SK-N-SH (cell line): ENCODE measurements at places on chromosomes 11 and 22.
A peak's percentile ranks its signal among the peaks of the same experiment; 100 is the strongest.

- no peak for DNase-seq
These were observed 70.7 kb downstream of the DGCR2 start for GRCh38 chr22:19051381-19052072.

DNA sequence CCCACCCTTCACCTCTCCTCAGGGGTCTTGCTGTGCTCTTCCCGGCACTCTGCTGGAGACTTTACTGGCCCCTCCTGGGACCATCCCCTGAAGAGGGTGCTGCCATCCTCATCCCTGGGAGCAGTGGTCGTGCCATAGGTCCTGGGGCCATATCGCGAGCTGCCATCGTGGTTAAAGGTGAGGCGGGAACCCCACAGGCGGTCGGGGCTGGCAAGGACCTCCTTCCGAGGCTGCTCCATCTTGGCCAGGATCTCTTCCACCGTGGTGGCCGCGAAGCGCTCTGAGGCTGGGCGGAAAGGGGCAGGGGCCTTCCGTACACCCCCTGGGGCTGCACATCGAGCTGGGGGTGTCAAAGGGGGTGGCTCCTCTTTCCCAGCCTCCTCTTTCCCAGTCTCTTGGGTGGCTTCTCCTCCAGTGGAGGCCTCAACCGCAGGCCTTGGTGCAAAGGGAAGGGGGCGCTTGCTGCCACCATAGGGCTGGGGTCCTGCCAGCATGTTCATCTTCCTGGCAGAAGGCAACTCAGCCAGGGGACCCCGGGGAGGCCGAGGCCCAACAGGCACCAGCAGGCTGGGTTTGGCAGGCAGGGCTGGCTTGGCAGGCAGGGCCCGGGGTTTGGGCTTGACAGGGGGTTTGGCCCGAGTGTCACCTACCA lies 4.6 kb downstream of the TNKS1BP1 start:
- no peak for DNase-seq

DNA sequence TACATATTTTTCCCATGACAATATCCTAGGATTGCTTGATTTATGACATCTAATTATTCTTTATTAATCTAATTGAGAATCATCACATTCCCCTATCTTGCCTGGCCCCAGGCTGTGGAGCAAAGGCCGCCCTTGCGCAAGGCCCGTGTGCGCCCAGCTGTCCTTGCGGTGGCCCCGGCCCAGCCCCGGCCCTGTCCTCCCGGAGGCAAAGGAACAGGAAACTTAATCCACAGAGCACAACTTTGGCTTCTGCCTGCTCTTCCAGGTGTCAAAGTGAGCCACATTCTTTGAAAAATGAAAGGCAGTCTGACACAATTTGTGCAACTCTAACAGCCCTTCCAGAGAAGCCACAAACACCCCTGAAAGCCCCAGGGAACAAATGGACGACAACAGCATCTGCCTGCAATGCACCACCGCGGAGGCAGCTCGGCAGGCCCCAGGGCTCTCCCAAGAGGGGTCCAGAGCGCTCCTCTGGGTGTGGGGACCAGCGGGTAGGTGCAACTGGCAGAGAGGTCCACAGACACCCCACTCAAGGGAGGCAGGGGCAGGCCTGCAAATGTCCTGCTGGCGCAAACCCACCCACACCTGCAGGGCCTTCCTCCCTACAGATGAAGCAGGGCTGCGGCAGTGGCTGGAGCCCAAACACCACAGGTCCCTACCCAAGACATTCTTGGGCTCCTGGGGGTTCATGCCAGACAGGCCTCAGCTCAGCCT lies 30.3 kb downstream of the GNB1L start:
- DNase-seq = no peak

DNA sequence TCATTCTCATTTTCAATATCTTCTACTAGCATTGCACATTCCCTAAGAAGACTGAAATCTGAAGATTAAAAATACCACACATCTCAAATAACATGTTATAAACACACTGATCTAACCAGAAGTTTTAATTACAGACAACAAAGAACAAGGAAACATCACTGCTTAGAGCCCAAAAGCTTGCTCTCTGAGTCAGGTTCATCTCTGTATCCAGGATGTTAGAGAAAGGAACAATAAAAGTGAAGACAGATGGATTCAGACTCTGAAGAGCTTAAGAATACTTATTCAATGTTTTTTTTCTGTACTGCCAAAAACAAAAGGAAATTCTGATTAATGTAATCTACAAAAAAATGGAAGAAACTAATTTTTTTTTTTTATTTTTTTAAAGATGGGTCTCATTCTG lies 16.5 kb downstream of the RDX start:
- no peak for DNase-seq

DNA sequence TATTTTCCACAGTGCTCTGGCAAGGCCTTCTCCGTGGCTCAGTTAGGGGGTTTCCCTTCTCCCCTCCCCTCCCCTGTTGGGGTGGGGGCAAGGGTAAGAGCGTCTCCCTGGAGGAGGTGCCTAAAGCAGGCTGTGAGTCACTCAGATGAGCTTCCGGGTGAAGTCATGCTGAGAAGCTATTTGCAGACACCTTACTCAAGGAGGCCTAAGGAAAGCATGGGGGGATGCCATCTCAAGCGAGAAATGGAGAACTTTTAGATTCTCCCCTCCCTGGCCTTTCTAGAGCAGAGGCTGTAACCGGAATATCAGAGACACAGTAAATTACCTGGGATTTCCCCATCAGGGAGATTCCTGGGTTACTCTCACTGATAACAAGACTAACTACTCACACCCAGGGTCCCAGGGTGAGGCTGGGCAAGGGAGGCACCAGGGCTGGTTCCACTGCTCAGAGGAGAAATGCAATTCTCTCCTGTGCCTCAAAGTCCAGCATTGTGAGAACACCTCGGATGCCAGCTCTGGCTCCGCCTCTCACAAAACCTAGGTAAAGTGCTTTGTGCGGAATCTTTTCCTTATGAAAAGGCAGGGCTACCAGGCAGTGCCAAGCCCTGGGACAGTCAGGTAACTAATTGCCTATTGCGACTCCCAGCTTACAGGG lies 123.6 kb downstream of the ABTB2 start:
- no peak for DNase-seq

DNA sequence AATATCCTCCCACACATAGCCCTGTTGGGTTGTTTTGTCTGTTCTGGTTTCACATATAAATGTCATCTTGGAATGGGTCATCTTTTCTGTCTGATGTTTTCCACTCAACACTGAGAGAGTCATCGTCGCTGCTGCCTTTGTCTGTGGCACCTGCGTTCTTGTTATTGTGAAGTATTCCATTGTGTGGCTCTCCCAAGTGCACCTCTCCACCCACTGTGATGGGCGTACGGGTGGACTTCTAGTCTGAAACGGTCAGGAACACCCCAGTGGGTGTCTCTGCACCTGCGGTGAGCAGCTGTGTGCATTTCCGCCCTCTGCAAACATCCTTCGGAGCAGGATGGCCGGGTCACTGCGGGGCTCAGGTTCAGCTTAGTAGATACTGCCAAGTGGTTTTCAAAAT lies 34.5 kb upstream of the RTL6 start:
- DNase-seq = no peak

- no peak for DNase-seq
These were observed 69.0 kb upstream of the ARFGAP3 start for GRCh38 chr22:42926104-42926503.

GRCh38 chr11:9815486-9816136 lies 151.7 kb downstream of the SWAP70 start:
- no peak for DNase-seq

DNA sequence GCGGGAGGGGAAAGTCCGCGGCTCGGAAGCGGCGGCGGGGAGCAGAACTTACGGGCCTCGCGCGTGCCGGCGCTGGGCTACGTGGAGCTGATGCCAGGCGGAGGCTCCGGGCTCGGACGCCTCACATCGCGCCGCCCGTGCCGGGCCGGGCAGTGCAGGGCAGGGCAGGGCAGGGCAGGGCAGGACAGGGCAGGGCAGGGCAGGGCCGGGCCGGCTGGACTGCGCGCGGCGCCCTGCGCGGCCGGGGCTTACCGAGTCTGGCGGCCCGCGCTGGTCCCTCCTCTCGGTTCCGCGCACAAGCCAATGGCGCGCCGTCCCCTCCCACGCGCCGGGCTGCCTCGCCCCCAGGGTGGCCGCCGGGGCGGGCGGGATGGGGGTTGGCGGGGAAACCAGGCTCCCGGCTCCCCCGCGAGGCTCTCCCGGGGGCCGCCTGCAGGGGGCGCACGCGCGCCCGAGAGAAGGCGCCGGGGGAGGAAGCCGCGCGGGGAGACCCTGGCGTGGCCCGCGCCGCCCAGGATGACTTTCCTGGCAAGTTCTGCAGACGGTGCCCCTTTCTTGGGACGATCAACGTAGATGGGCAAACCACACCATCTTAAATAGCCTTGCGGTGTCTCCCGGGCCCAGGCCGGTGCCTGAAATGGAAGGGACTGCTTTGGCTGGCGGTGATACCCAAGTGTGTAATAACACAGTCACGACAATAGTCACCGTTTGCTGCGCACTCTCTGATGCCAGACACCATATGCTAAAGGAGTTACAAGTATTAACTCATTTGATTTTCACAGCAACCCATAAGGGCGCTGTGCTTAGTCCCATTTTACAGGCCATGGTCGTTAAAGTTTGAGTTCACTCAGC lies at the start of gene TP53I11:
Gene TP53I11 (minus strand): TSS at position 259 of the 852 bp plus-strand sequence. CDS start 12,548 bp downstream, outside the sequence.
- DNase-seq = peak; percentile 94

DNA sequence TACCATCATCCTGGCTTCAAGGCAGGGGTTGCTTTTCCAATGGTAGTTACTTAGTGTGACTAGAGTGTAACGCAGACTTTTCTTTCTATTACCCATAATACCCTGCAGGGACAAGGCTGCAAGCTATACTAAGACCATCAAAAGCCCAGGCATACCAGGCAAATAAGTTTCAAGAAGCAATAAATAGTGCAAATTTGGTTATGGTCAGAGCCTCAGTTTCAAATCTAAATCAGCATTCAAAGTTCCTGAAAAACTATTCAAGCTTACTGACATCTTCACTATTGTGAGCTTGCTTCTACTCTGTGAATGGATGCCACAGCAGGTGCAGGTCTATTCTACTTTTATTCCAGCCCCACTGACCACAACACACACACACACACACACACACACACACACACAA lies 2.5 kb upstream of the HBB start:
- DNase-seq = no peak

GRCh38 chr11:122242731-122243130 lies 126.7 kb upstream of the BLID start:
- no peak for DNase-seq

DNA sequence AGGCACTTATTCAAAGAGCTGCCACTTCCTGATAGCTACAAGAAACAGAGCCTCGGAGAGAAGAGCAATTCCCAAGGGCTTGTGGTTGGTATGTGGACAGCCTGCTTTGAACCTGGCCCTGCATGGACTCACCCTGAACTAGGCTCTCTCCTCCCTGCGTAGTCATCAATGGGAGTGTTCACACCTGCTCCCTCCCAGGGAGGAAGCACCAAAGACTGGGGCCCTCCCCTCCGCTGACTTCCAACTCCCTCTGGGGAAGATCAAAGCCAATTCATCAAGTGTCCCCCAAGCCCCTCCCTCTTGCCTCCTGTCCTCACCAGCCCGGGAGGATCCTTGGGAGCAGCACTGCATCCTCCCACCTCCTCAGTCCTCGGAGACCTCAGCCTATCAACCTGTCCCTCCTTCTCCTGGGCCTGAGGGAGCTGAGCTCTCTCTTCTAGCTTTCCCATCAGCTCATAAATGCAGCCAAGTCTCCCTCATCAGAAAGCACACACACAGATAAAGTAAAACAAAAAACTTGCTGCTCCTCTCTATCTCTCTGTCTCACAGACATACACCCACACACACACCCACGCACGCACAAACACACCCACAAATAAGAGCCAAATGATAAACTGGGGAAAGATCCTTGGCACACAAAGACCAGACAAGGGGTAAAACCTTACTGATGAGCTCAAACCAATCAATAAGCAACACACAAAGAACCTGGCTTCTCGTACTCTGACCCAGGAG lies 3.3 kb downstream of the A4GALT start:
- no peak for DNase-seq

DNA sequence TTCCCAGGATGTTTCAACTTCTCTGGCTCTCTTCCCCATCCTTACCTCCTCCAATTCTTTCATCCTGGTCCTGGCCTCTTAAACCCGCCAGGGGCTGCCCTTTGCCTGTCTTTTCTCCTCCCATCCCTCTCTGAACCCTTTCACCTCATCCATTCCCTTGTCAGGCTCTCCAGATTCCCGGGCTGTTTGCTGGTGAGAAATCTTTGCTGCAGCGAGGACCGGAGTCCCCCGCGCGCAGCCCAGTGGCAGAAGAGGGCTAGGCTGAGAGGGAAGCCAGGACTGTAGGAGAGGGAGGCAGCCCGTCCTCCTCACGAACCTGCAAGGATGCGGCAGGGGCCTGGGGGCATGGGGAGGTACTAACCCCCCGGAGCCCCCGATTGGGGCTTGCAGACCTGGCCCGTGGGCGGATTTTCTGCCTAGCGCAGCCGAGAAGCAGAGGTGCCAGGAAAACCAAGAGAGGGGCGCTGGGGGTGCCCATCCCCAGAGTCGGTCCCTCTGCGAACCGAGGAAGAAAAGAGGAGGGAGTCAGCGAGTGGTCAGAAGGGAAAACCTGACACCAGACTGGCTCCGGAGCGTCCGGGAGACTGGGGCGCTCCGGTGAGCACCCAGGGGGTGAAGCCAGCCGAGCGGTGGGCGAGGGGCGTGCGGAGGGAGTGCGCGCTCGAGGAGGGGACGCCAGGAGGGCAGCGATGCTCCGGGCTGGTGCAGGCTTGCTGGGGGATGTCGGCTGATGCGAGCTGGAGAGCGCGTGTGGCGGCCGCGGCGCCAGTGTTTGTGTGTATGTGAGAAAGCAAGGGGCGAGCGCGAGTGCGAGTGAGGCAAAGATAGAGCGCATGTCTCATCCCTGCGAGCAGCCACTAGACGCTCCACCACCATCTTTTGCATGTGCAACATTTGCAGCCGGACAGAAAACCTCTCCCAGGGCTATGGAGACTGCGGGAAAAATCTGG lies at the start of gene GRIA4:
Gene GRIA4 (plus strand): TSS at position 242 of the 950 bp plus-strand sequence. CDS start 925 bp downstream, outside the sequence.
- peak; percentile 79 for DNase-seq

GRCh38 chr11:76062733-76063132 lies 143.6 kb downstream of the WNT11 start:
- DNase-seq = no peak

DNA sequence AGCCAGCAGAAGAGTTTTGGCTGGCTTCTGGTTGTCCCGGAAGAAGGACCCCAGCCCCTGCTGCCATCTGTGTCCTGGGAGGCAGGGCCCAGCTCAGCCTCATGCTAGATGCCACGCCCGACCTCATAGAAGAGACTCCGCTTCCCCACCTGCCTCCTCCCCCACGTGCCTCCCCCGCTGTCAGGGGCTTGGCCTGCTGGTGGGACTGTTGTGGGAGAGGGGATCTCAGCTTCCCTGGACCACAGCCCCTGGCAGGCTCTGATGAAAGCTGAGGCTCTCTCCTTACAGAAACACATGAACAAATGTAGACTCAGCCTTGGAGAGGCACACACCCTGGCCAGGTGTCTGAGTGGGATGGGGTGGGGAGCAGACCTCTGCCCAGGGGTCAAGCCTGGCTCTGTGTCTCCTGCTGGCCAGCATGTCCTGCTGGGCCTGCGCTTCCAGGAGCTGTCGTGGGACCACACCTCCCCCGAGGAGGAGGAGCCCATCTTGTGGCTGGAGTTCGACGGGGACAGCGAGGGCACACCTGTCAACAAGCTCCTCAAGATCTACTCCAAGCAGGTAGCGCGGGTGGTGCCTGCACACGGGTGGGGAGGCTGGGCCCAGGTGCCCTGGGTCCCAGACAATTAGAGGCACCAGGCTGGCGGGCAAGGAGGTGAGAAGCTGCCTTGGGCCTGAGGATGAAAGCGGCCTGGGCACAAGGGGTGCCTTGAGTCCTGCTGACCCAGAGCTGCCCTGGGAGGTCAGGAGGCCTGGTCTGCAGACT lies 14.1 kb downstream of the FRMD8 start:
- DNase-seq = no peak
